GM13977 (cell line): ENCODE measurements at places on chromosomes 2 and 18.

DNA sequence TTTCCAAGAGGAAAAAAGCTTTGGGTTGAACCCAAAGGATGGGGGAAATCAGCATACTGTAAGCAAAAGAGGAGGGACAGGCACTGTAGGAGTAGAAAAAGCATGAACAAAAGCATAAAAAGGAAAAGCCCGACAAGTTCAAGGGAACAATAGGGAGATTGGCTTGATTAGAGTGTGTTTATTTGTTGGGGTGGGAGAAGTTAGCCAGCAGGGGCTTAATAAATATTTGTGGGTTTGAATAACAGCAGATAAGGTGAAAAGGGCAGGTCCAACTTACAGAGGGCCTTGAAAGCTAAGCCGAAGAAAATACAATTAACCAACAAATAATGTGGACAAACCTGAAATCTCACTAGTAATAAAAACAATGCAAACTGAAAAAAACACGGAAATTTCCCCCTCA lies 126.7 kb downstream of the THADA start:
- DNase-seq: no peak

GRCh38 chr2:9690716-9691498 lies 60.1 kb upstream of the YWHAQ start:
- no peak for DNase-seq

- DNase-seq: no peak
Observed at GRCh38 chr2:13681936-13682335, 950.6 kb upstream of the LRATD1 start.

GRCh38 chr18:3538456-3538855 lies 88.5 kb downstream of the TGIF1 start:
- no peak for DNase-seq

DNA sequence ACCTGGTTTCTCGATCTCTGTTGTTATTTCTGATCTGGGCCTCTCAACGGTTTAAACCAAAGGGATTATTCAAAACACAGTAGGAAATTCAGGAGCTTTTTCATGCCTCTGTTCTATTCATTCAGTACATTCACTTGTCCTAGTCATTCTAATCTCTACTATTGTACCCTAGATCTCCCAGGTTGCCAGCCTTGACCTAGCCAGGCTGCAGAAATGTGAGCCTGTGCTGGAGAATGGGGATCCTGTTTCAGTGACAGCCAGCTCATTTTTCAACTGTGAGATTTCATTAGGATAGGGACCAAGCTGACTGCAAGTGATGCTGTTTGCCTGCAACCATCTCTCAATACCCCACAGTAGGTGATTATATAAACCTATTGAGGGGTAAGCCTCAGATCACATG lies 186.2 kb downstream of the CMPK2 start:
- no peak for DNase-seq

GRCh38 chr2:118097657-118098056 lies 9.4 kb downstream of the INSIG2 start:
- no peak for DNase-seq

GRCh38 chr2:189350540-189351209 lies 90.6 kb upstream of the WDR75 start:
- no peak for DNase-seq

DNA sequence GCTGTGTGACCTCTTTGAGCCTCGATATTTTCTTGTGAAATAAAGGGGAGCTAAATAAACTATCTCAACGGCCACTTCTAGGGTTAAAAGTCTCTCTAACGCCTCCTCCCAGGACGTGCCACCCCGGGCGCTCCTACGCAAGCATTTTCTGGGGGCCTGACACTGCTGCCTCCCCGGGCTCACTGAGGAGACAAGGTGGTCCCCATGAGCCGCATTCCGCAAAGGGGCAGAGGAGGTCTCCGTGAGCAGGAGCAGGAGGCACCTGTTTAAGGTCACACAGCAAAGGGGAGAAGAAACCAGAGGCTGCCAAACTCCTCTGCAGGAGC lies 913 bp upstream of the WNT10A start:
- DNase-seq: no peak

DNA sequence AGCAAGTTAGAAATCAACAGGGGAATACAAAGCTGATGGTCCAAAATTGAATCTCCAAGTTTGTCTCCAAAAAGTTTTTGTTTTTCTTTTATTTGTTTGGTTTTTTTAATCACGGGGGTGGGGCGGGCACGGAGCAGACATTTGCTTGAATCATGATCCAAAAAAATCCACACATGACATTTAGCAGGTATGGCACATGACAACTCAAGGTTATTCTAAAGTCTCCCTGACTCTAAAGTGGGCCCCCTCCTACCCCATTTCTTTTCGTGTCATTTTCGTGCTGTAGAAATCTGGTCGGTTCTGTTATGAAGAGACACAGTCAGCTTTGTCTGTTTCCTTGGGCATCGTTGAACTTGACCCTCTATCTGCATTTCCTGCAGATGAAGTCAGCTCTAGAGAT lies 14.6 kb downstream of the RNU4ATAC start:
- no peak for DNase-seq

DNA sequence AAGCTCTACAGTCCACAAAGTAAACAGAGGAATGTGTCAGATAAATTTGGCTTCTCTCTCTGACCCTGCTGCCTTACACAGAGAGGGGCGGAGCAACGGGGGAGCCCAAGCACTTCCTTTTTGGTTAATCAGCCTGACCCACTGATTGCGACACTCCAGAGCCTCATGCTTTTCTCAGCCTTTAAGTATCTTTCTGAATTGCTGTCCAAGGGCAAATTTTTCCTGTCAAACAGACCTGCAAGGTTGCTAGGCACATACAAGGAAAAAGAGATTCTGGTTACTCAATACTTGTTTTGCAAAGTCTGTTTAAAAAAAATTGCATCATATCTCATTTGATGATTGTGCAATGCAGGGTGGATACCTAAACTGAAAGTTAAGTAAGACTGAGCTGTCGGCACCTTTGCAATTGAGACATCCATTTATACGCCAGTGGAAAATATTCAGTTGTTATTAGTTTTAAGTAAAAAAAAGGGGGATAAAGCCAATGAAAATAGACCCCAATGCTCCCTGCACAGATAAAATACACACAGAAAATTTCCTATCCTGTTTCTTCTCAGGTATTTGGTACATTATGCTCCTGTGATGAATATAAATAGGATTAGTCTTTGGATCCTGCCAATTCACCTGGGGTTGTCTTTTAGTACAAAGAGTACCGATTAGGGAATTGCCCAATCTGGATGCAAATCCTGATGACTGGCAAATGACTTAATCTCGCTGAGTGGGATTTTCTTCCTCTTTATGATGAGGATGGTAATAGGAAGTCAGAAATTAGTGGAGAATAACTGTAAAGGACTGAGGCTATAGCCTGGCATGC lies 260.2 kb upstream of the TRIB2 start:
- peak; percentile 68 for DNase-seq

DNA sequence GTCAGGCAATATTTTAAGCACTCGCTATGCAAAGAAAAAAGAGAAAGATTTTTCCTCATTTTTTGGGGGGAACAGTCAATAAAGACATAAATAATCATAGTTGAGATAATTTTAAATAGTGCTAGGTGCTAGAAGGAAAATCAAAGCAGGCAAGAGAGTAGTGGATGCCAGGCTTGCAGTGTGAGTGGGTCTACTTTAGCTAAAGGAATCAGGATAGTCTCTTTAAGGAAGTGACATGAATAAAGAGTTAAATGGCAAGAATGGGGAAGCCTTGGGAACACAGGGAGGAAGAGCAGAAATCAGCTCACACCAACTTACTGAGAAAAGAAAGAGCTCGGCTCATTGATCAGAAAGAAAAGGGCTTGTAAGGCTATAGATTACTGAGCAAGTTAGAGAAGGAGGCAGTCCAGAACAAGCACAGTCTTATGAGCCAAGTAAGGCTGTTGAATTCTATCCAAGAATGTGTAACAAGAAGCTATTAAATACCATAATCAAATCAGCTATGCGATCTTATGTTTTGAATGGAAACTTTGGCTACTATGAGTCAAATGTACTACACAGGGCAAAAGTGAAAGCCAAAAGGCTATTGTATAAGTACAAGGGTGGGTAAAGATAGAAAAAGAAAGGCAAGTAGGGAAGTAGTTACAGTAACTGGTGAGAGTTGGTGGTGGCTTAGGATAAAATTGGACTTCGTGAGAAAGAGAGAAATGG lies 833.8 kb upstream of the PIK3C3 start:
- DNase-seq: no peak

DNA sequence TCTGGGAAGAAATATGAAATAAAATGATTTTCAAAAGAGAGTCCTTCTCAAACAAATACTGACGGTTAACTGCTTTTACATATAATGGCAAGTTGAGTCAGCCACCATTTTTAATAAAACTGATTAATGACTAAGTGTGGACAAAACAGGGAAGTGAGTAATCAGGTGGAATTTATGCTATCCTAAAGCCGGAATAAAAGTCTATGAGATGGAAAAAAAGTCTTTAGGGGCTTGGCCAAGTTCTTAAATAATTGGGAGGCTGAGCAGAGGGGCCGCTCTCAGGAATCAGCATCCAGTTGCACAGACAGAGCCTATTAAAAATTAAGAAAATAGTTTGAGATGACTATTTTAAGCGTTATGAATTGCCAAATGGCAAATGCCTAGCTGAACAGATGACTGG lies 58.6 kb upstream of the AFF3 start:
- DNase-seq: no peak

- DNase-seq: no peak
Observed at GRCh38 chr2:9952856-9953503, 1.5 kb downstream of the GRHL1 start.

DNA sequence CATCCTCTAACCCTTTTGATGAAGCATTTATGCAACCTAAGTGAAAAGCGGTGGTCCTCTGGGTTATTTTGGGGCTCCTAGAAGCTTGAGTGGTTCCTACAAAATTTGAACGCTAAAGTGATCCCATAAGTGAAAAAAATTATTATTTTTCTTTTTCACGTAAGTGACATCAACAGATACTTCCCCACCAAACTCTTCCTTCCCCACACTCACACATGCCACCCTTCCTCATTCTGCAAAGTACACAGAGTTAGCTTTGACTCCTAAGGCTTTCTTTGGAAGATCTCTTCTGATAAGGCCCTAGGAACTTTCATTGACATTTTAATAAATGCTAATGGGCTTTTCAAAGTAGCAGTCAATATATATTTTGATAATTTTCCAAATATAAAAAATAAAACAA lies 109.7 kb downstream of the DOCK10 start:
- DNase-seq: no peak

- no peak for DNase-seq
Observed at GRCh38 chr2:112846031-112846430, 9.5 kb upstream of the IL1B start.

GRCh38 chr2:128599700-128600099 lies 281.0 kb upstream of the HS6ST1 start:
- no peak for DNase-seq

- DNase-seq: no peak
Observed at GRCh38 chr2:43152741-43153647, 73.4 kb downstream of the ZFP36L2 start.

GRCh38 chr2:191516260-191516659 lies 161.7 kb upstream of the NABP1 start:
- DNase-seq: no peak

- DNase-seq: no peak
Observed at GRCh38 chr18:62432176-62432575, 90.6 kb upstream of the ZCCHC2 start.

DNA sequence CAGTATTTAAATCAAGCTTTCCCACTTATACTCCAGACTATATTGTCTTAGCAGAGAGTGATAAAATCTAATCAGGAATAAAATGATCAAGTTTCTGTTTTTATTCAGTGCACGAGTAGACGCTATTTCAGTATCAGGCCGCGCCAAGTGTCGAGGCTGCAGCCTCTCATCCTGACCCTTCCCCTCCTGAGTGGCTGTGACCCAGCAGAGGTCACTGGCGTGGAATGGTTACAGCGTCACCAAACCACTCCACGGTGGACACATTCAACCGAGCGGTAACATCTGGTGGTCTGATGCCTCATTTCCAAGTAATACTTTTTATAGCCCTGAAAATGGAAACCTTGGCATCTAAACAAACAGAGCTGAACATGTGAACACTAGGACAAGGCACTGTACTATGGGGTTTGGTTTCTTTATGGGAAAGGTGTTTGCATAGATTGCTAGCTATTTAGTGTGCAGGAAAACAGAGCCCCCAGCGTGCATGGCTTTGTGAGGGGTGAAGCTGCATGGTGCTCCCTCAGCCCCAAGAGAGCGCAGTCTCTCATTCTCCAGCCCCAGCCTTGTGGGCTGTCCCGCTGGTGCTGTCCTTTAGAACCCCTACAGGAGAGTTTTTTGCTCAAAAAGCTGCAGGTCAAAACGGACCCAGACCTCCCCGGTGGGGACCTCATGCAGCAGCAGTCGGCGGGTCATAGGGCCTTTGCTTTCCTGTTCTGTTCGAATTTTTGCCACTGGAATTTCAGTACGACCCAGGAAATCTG lies 28.4 kb downstream of the FAM228A start:
- DNase-seq: no peak

GRCh38 chr18:46148810-46149209 lies 44.6 kb downstream of the HAUS1 start:
- DNase-seq: peak; percentile 52

DNA sequence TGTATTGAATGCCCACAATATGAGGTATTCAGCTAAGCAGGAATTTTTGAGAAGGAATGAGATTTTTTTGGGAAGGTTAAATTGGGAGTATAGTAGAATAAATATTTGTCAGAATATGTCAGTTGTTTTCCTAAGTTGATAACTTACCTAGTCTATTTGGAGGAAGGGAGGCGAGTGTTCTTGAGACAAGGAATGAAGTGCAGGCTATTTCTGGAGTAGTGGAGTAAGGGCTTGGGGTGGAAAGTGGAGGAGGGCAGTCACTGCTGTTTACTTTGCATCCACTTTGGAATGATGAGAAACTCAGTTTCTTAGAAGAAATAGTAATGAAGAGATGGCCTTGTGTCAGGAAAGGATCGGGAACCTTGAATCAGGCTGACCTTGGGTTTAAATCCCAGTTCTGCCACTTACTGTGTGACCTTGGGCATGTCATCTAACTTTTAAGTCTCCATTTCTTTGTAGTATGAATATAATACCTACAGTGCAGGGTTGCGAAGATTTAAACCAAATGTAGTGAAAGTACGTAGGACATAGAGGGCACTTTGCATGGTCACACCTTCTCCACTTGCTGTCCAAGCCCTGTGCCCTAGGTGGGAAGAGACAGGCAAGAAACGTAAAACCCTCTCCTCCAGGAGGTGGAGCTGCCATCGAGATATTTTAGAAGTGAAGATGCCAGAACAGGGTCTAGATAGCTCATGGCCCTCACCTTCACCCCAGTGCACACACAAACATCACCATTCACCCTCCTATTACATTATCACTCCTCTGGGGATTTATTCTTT lies 25.2 kb upstream of the CYP27A1 start:
- no peak for DNase-seq

GRCh38 chr2:219106251-219106650 lies 45.5 kb upstream of the IHH start:
- DNase-seq: no peak

DNA sequence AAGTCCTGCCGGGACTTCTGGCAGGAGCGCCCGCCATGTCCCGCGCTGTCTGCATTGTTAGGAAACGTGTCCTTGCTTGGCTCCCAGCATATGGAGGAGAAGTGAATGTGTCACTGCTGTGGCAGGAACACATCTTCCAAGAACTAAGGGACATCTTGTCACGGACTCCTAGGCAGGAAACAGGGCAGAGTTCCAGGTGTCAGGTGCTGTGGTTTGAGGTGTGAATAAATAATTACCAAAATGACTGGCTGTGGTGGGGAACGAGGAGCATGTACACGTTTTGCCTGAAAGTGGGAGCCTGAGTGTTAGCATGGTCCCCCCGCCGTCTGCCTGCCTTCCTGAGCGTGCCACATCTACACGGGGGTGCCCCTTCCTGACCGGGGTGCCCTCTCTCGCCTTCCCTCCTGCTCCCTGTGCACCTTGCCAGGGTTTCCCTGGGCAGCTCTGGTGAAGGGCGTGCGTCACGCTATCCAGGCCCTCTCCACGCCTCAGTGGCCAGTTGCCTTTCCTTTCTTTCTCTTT lies 237.5 kb downstream of the LDLRAD4 start:
- peak; percentile 50 for DNase-seq

- DNase-seq: no peak
Observed at GRCh38 chr2:189066037-189066436, 91.9 kb downstream of the COL3A1 start.
